HepG2 (cell line): ENCODE measurements at places on chromosomes 16 and 17.

- H3K4me1 ChIP-seq, result no peaks in the 10 kb centered on the region
- no peaks in the 10 kb centered on the region for H3K27me3 ChIP-seq
- H3K4me3 ChIP-seq, result no peak overlapping the region
Measured at GRCh38 chr17:5331506-5331905, 49.4 kb downstream of the RABEP1 start.

DNA sequence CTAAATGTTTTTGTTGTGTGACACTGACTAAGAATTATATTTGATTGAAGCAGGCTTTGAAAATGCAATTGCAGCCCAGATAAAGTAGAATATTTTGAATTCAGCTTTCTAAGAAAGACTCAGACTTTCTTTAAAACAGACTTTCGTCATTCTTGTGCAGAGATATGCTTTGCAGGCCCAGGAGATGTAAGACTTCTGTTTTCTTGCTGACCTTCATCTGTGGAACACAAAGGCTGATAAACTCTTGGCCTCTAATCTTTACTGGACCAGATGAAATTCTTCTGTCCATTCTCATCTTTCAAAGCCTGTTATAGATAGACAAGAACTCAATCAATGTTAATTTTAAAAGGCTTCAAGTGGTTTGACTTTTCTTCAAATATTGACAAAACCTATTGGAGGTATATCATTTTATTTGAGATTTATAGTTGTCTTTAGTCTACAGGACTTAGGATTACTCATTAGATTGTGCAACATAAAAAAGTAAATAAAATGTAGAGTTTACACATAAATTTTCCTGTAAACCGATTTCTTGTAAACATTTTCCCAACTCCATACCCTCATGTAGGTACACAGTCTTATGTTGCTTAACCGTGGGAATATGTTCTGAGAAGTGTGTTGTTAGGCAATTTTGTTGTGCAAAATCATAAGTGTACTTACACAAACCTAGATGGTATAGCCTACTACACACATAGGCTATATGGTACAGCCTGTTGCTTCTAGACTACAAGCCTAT lies 94.2 kb downstream of the MAP2K4 start:
- no peaks in the 10 kb centered on the region for H3K4me1 ChIP-seq
- no peaks in the 10 kb centered on the region for H3K27me3 ChIP-seq
- DNase-seq, result no peak
- H3K4me3 ChIP-seq, result no peak overlapping the region

DNA sequence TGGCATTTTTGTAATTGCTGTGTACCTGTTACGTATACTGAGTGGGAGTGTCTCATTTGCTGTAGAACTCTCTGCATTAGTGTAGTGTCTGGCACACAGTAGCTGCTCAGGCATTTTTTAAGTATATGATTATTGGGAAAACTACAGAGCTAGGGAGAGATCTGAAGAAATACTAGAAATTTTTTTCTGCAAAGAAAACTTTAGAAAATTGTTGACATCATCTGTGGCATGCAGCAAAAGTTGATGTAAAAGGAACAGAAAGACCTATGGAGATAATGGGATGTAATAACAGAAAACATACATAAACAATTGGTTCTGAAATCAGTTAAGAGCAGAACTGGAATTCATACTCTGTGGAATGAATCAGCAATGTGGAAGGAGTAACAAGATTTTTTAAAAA lies 11.6 kb downstream of the CLTC start:
- peaks cover 49% of the 10 kb centered on the region for H3K4me1 ChIP-seq
- no peak for DNase-seq
- no peak overlapping the region for H3K27ac ChIP-seq
- no peak overlapping the region for H3K4me3 ChIP-seq
- H3K36me3 ChIP-seq, result peaks cover 9% of the 10 kb centered on the region

DNA sequence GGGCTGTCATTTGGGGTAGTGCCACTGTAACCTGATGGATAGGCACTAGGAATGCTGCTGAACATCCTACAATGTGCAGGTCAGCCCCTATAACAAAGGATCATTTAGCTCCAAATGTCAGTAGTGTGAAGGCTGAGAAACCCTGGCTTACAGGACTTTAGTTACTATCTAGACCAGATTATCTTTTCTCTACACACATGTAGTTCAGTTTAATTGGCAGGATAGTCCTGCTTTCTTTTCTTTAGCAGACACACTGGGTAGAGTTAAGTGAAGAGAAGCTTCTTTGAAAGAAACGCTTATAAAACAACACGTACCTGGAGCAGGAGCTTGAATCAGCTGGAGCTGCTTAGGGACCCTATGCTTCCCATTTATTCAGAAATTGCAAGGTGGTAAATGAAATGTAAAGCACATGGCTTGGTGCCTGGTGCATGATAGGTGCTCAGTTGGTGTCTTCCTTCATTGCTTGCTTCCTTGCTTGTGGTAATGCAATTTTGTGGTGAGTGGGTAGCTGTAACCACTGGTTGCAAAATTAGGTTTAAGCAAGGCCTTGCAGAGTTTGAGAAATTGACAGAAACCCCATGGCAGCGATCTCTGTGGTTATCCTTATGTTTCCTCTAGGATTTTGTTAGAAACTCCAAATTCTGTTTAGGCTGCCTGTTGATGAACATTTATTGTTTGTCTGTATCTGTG lies 9.4 kb downstream of the METTL9 start:
- H3K27me3 ChIP-seq, result no peaks in the 10 kb centered on the region
- peaks cover 62% of the 10 kb centered on the region for H3K4me1 ChIP-seq
- no peak for DNase-seq
- no peak overlapping the region for H3K4me3 ChIP-seq

DNA sequence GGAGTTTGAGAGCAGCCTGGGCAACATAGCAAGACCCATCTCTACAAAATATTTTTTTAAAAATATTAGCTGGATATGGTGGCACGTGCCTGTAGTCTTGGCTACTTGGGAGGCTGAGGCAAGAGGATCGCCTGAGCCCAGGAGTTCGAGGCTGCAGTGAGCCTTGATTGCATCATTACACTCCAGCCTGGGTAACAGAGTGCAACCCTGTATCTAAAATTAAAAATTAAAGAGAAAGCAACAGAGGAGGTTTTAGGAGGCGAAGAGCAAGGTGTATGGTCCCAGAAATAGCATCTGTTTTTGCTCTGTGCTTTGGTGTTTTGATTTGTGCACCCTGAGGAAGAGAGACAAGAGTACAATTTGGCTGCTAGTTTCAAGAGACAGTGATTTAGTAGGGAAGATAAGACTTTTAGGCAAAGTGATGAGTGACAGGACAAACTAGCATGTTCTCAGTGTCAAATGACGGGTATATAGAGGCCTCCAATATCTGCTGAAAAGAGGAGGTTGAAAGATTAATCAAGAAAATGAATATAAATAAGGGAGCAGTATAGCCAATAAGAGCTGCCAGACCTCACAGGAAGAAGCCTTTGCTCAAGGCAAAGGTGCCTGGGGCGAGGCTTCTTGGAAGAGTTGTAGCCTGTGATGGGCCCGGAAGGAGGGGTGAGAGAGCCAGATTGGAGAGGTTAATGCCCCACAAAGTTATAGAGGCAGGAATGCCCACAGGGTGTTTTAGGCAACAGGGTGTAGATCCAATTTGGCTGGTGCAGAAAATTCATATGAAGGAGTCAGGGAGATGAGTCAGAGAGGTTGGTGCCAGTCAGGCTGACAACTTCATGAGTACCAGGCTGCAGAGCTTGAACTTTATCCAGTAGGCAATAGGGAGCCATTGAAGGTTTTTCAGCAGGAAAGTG lies 11.4 kb downstream of the HLF start:
- peak overlapping the region; percentile 84 for H3K27ac ChIP-seq
- peaks cover 3% of the 10 kb centered on the region; the same call in 1 of the 3 replicates for H3K27me3 ChIP-seq
- H3K4me3 ChIP-seq, result peak overlapping the region; percentile 93
- H3K36me3 ChIP-seq, result peaks cover 86% of the 10 kb centered on the region
- H3K4me1 ChIP-seq, result peaks cover 95% of the 10 kb centered on the region

- DNase-seq, result no peak
- no peaks in the 10 kb centered on the region for H3K36me3 ChIP-seq
- H3K27me3 ChIP-seq, result no peaks in the 10 kb centered on the region
- H3K4me1 ChIP-seq, result peaks cover 16% of the 10 kb centered on the region
- H3K27ac ChIP-seq, result no peak overlapping the region
Measured at GRCh38 chr16:25018972-25019617, 3.9 kb upstream of the ARHGAP17 start.

DNA sequence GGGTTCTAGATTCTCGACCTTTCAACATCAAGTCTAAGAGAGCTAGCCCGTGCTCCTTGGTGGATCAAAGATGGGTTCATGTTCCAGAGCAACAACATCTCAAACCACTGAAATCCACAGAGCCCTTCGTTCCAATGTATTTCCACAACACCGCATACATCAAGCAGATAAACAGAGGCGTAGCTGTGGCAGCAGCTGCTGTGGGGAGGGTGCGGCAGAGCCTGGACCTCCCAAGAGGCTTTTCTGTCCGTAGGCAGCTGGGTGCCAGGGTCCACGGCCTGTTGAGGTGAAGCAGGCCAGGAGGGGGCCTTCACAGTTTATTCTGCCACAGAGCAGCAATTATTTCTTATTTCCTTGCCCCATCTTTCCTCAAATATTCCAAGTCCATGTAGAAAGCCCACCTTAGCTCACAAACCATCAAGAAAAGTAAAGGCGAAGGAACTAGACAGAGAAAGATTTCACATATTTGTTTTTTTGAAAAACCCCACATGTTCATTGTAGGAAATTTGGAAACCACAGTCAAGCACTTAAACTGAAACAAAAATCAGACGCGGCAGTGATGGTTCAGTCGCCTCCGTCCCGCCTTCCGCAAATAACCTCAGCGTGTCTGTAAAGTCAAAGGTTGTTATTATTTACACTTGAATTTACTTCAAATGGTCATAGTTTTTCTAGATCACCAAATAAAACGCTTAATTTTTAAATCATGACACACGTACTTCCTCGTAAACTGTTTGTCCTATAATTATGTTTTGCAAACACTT lies 144.6 kb upstream of the FOXF1 start:
- no peak overlapping the region for H3K4me3 ChIP-seq
- H3K4me1 ChIP-seq, result no peaks in the 10 kb centered on the region
- no peaks in the 10 kb centered on the region for H3K36me3 ChIP-seq
- H3K27me3 ChIP-seq, result peaks cover 67% of the 10 kb centered on the region
- H3K27ac ChIP-seq, result no peak overlapping the region

GRCh38 chr16:75181630-75182029 lies 25.3 kb downstream of the CTRB2 start:
- H3K36me3 ChIP-seq, result no peaks in the 10 kb centered on the region
- DNase-seq, result no peak
- no peak overlapping the region for H3K27ac ChIP-seq
- no peak overlapping the region for H3K4me3 ChIP-seq

GRCh38 chr17:76738468-76738850 lies 540 bp downstream of the MFSD11 start:
- no peak for DNase-seq
- H3K27ac ChIP-seq, result peak overlapping the region; percentile 97
- peaks cover 38% of the 10 kb centered on the region for H3K4me1 ChIP-seq
- H3K4me3 ChIP-seq, result peak overlapping the region; percentile 100
- peaks cover 7% of the 10 kb centered on the region for H3K36me3 ChIP-seq
- H3K27me3 ChIP-seq, result peaks cover 3% of the 10 kb centered on the region; the same call in 1 of the 3 replicates

- no peak for DNase-seq
- peaks cover 30% of the 10 kb centered on the region for H3K4me1 ChIP-seq
- no peak overlapping the region for H3K4me3 ChIP-seq
- H3K27ac ChIP-seq, result no peak overlapping the region
- no peaks in the 10 kb centered on the region for H3K36me3 ChIP-seq
Measured at GRCh38 chr16:19380328-19380727, 37.4 kb upstream of the TMC5 start.

DNA sequence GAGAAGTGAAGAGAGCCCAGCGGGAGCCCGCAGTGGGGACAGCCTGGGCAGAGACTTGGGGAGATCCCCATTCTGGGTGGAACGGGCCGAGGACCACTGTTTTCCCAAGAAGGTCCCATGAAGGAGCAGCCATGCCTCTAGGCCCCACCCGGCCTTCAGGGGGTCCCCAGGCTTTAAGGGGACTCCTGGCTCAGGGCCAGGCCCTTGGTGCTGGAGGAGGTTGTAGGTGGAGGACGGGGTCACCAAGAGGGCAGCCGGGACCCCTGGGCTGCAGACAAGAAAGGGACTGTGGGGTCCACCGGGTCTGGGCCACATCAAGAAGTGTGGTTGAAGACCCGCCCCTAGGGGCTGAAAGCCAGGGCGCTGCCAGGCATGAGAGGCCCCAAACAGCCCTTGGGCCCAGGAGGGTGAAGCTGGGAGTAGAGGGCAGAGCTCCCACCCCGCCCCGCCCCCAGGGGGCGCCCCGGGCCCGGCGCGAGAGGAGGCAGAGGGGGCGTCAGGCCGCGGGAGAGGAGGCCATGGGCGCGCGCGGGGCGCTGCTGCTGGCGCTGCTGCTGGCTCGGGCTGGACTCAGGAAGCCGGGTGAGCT lies at the start of gene PRSS21:
Gene PRSS21, plus strand, starts transcription at position 487 of the 589 bp plus-strand sequence. Its CDS starts 32 bp downstream, at position 519.
- H3K27ac ChIP-seq, result no peak within 1 kb of the TSS
- no peaks in the 10 kb centered on the region for H3K36me3 ChIP-seq
- peaks cover 26% of the 10 kb centered on the region for H3K4me1 ChIP-seq
- H3K4me3 ChIP-seq, result no peak within 1 kb of the TSS

DNA sequence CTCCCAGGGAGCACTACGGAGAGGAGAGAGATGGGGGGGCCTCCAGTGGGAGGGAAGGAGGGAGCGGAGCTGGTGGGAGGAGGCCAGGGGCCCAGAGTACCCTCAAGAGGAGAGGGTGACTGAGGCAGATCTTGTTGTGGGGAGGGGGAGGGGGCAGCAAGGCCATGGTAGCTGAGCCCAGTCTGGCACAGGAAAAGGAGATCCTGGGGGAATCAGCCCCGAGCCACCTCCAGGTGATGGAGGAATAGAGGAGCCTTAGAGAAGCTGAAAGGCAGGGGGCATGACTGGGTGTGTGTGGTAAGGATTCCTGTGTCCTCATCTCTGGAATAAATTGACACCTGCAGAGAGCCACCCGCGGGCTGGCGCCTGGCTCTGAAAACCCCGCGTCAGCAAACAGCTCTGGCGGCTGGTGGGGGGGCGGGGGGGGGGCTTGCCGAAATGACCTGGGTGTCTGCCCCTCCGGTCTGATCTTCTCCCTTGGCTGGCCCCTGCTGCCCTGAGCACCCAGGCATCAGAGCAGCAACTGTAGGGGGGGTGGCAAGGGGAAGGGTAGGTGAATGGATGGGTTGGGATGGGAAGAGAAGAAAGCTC lies 1.3 kb upstream of the NLGN2 start:
- H3K4me1 ChIP-seq, result peaks cover 18% of the 10 kb centered on the region
- H3K4me3 ChIP-seq, result no peak overlapping the region; the same call in 1 of the 2 replicates
- DNase-seq, result no peak
- H3K36me3 ChIP-seq, result 0 out of 3 replicates have a peak, but pooled peaks cover 2% of the 10 kb centered on the region

GRCh38 chr17:4648741-4649140 lies 7.3 kb upstream of the ALOX15 start:
- peak; percentile 94 for DNase-seq
- no peaks in the 10 kb centered on the region for H3K36me3 ChIP-seq
- no peaks in the 10 kb centered on the region for H3K27me3 ChIP-seq
- peaks cover 36% of the 10 kb centered on the region for H3K4me1 ChIP-seq
- H3K27ac ChIP-seq, result no peak overlapping the region

DNA sequence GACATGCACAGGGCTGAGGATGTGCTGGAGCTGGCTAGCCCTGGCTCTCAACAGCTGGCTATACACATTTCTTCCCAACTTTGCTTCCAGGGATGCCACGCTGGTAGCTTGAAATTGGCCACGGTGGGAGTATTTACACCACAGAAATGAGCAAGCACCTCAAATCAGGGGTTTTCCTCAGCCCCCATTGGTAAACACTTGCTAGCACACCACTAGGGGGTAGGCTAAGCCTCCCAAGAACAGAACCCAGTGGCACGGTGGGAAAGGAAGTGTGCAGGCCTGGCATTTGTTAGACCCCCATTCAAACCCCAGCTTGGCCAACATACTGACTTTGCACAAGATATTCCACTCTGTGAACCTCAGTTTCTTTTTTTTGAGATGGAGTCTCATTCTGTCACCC lies 12.9 kb downstream of the DRC3 start:
- H3K4me3 ChIP-seq, result no peak overlapping the region
- no peaks in the 10 kb centered on the region for H3K36me3 ChIP-seq
- no peak overlapping the region for H3K27ac ChIP-seq
- peaks cover 20% of the 10 kb centered on the region; the same call in 2 of the 3 replicates for H3K27me3 ChIP-seq
- peaks cover 17% of the 10 kb centered on the region for H3K4me1 ChIP-seq
